Activated CD4-positive, alpha-beta T cell treated with anti-CD3 and anti-CD28 coated beads for 36 hours (primary cell): ENCODE measurements at places on chromosomes 4 and X.

GRCh38 chrX:24332878-24333277, 19.0 kb upstream of the SUPT20HL2 start:
- DNase-seq = no peak

- DNase-seq = no peak
Measured at GRCh38 chr4:28490669-28491068, 1630.0 kb downstream of the STIM2 start.

- DNase-seq = no peak
Measured at GRCh38 chr4:10082047-10082446, 34.6 kb downstream of the WDR1 start.

GRCh38 chrX:24647257-24648058, at the start of gene PCYT1B:
Gene PCYT1B (minus strand): TSS chrX:24647347. CDS start chrX:24647105, 242 bp downstream.
- DNase-seq = peak; percentile 76

DNA sequence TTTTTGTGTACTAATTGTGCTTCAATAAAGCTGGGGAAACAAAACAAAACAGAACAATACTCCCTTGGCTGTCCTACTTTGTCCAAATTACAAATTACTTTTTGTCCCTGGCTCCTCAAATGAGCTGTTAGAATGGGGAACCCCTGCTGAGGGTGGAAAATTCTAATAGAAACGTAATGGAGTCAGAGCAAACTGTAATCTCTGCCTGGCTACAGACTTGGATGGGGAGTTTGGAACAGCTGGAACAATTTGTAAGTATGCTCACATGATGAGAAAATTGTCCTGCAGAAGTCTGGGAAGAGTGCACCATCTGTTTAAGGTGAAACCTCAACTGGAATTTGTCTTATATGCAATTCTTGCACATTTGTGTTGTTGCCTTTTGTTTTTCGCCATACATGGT, 364.4 kb upstream of the CLNK start:
- DNase-seq = no peak

DNA sequence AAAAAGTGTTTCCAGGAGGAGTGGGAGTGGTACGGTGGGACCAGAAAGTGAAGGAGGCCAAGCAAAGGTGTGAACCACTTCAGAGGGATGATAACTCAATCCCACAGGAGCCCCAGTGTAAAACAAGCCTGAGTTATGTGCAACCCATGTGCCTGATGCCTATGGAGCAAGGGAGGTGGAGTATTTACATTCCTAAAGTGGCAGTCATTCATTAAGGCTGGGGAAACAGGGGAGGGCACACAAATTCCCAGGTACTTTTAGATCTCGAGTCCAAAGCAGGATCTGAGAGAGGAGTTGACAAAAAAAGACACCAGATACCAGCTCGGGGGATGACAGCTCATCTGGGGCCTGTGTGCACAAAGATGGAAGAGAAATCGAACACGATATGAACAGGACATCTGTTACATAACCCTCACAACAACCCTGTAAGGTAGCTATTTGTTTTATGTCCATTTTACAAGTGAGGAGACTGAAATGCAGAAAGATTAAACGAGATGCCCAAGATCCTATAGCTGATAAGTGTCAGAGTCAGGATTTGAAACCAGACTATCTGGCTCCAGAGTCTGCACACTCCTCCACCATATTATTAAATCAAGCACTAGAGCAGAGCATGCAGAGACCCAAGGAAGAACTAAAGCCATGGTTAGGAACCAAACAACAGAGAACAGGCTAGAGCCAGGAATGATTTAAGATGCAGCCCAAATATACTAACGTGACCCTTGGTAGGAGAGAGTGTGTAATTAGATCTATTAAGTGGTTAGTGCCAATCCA, 91.9 kb upstream of the MAPK10 start:
- no peak for DNase-seq

GRCh38 chrX:22095286-22095685, 63.2 kb downstream of the PHEX start:
- no peak for DNase-seq

- peak; percentile 6 for DNase-seq
Measured at GRCh38 chr4:154489558-154490233, 1.9 kb downstream of the DCHS2 start.

DNA sequence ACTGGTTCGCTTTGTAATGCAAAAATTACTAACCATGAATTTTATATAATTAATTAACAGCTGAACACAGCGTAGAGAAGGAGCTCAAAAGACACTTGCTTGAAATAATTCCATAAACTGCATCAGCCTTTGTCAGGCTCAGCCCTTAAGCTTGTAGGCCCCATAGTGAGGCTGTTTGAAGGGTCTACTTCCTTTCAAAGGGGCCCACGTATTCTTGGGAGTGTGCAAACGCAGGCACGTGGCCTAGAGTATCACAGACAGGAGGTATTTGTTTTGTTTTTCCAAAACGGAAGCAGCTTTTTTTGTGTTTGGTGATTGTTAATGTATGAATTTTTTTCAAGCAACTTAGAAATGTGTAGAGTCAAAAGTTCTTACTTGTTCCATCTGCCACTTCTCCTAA, 25.6 kb upstream of the EGF start:
- DNase-seq = no peak

GRCh38 chrX:154749856-154750255, 1.0 kb downstream of the GAB3 start:
- no peak for DNase-seq

- no peak for DNase-seq
Measured at GRCh38 chrX:30863974-30864373, 25.1 kb downstream of the TAB3 start.

DNA sequence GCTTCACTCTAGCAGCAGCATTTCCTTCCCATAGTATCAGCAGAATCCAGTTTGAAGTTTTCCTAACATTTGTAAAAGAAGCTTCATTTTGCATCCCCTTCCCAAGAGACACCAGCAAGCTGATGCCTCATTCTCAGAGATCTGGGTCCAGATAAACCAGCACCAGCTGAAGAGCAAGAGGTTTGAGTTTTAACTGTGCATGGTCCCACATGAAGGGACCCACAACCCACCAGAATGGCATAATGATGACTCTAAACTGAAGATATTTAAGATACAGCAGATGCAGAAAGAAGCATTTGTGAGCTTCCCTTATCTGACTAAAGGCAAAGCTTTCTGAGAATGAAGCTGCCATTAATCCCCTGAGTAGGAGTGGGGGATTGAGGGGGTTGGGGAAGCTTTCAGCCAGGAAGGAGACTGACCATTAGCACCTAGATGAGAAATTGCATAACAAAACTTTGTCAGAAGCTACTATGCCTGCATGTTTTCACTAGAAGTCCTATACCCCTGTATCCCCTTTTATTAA, 18.6 kb downstream of the NUDT6 start:
- DNase-seq = no peak

- DNase-seq = no peak
Measured at GRCh38 chr4:108092288-108092687, 76.4 kb downstream of the LEF1 start.
